Right lobe of liver (tissue), 6 donors: ENCODE measurements at places on chromosomes 12 and 14.

DNA sequence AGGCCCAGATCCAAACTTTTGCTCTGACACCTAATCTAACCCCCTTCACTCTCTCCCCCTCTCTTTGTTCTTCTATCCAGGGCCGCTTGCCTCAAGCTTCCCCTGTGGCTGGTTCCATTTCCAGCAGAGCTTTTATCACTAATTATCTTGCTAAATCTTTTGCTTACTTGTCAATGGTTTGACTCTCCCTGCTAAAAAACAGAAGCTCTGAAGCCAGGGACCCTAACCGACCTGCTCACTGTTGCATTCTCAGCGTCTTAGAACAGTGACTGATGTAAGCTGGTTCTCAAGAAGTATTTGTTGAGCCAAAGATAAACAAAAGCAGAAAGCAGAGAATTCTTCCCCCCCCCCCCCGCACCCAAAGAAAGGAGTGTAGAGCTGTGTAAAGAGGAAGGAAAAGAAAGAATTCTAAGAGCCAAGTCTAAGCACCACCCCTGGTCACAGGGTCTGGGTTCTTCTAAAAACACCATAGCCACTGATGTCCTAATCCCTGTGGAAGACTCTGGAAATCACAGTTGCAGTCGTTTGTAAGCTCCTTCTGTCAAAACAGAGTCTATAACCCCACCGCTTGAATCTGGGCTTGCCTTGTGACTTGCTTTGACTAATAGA lies 385.8 kb downstream of the MED13L start:
- no peaks in the 10 kb centered on the region for H3K27me3 ChIP-seq
- H3K27ac ChIP-seq, result no peak overlapping the region
- no peak overlapping the region for H3K4me3 ChIP-seq
- H3K36me3 ChIP-seq, result no peaks in the 10 kb centered on the region
- no peak for DNase-seq

DNA sequence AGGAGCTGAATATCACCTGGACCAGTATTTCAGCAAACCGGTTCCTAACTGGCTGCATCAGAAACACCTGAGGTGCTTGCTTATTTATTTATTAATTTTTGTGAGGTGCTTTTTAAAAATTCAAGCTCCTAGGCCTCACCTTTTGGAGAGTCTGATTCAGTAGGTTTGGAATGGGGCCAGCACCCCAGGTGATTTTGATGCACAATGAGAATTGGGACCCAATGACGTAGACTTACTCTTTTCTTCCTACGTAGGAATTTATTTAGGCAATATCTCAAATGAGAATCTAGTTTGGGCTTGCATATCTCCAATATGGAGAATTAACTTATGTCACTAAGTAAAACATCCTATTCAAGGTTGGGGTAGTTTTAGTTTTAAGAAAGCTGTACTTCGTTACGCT lies 7.3 kb downstream of the YEATS4 start:
- no peak for DNase-seq
- no peak overlapping the region for H3K4me3 ChIP-seq
- H3K27ac ChIP-seq, result no peak overlapping the region
- H3K27me3 ChIP-seq, result no peaks in the 10 kb centered on the region

DNA sequence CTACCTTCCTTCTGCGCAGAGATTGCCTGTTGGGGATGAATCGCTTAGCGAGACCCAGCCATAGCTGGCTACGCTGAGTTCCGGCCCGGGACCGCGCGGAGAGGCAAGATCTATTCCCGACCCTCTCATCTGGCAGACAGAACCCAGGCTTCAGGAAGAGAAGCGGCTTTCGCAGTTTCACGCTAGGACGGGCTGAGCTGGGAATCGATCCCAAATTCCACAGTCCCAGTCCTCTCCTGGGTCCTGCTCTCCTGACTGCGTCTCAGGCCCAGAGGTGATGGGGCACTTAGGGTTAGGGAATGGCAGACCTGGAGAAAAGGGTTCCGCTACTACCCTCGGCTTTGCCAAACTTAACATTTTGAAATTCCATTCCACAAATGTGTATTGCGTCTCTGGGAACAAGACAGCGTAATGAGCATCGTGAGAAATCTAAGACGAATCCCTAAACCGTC lies 2.8 kb downstream of the PTPN21 start:
- H3K27me3 ChIP-seq, result no peaks in the 10 kb centered on the region
- DNase-seq, result peak; percentile 51
- H3K4me1 ChIP-seq, result peaks cover 25% of the 10 kb centered on the region
- H3K4me3 ChIP-seq, result peak overlapping the region; percentile 52
- peak overlapping the region; percentile 32 for H3K27ac ChIP-seq

- no peaks in the 10 kb centered on the region for H3K36me3 ChIP-seq
- no peak overlapping the region for H3K27ac ChIP-seq
- H3K4me1 ChIP-seq, result no peaks in the 10 kb centered on the region
- H3K27me3 ChIP-seq, result no peaks in the 10 kb centered on the region
- H3K4me3 ChIP-seq, result no peak overlapping the region
- DNase-seq, result no peak
Observed at GRCh38 chr12:42677461-42677860, 87.9 kb upstream of the PRICKLE1 start.

DNA sequence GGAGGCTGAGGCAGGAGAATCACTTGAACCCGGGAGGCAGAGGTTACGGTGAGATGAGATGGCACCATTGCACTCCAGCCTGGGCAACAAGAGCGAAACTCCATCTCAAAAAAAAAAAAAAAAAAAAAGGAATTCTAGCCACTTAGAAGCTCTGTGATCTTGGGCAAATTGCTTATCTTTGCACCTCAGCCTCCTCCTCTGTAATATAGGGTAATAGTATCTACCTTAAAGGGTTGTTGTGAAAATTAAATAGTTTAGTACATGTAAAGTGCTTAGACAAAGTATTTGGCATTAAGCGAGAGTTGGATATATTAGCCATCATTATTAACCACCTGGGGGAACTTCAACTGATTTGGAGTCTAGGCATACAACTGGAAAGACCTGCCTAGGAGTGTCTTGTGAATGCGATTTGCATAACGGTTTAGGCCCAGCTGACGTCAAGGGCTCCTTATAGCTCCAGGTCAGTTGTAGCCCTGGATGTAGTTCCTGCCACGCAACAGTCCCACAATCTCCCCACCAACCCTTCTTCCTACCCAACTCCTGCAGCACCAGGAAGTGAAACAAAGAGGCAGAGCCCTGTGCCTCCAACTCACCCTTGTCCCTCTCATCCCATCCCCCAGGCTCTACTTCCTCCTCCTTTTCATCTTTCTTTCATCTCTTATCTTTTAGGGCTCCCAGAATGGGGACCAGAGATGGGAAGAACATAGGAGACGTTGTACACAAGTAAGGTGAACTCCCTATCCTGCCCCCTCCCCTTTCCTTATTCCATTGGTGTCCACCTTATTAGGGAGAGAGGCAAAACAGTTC lies 2.1 kb upstream of the IL23A start:
- H3K4me1 ChIP-seq, result no peaks in the 10 kb centered on the region
- H3K27me3 ChIP-seq, result no peaks in the 10 kb centered on the region
- no peak overlapping the region for H3K27ac ChIP-seq

GRCh38 chr12:6324936-6325750 lies 14.7 kb downstream of the PLEKHG6 start:
- DNase-seq, result no peak
- peaks cover 15% of the 10 kb centered on the region for H3K36me3 ChIP-seq
- no peak overlapping the region for H3K27ac ChIP-seq
- no peaks in the 10 kb centered on the region for H3K27me3 ChIP-seq
- peaks cover 8% of the 10 kb centered on the region for H3K4me1 ChIP-seq
- no peak overlapping the region for H3K4me3 ChIP-seq

DNA sequence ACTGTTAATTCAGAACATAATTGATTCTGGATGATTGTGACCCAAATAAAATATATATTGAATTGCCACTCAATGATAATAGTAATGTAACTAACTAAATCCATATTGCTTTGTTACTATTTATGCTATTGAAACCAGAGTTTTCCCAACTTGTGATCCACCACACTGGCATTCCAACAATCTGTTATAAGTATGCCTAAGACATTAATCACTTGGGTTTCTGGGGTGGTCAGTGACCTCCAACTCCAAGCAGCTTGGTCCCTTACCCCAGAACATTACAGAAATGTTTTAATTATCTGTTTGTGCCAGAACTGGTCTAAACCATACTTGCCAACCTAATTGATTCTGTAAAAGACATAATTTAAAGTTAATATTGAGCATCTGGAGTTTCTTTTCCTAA lies 14.6 kb downstream of the CAPS2 start:
- no peaks in the 10 kb centered on the region for H3K4me1 ChIP-seq
- no peaks in the 10 kb centered on the region for H3K36me3 ChIP-seq
- H3K27me3 ChIP-seq, result no peaks in the 10 kb centered on the region
- H3K4me3 ChIP-seq, result no peak overlapping the region

DNA sequence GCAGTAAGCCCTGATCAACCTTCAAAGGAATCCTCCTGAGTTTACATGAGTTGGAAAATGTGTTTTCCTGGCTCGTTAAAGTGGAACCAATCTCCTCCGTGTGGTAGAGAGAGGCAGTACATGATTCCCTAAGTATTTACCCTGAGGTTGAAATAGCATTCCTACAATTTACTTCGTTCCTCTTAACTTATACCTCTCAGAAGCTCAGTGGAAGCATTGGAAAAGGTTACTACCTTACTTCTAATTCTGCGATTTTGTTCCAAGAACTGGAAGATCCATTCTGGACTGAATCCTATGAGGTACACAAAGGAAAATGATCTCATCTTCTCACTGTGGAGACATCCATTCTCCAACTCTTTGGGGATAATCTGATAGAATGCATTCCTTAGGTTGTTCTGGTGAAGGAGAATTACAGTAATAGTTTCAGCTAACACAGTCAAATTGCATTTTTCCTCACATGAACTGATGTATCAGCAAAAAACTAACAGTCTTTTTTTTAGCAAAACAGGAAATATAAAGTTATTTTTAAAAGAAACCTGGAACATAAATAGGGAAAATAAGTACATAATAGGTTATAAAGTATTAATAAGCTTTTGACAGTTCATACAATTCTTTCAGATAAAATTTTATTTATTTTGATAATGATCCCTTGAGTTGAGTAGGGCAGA lies 475.6 kb downstream of the PDZRN4 start:
- no peaks in the 10 kb centered on the region for H3K4me1 ChIP-seq
- no peaks in the 10 kb centered on the region for H3K36me3 ChIP-seq
- H3K27me3 ChIP-seq, result no peaks in the 10 kb centered on the region
- no peak overlapping the region for H3K27ac ChIP-seq
- H3K4me3 ChIP-seq, result no peak overlapping the region

- H3K4me1 ChIP-seq, result no peaks in the 10 kb centered on the region
- H3K36me3 ChIP-seq, result no peaks in the 10 kb centered on the region
- no peak for DNase-seq
- H3K4me3 ChIP-seq, result no peak overlapping the region
- H3K27ac ChIP-seq, result no peak overlapping the region
Observed at GRCh38 chr12:128613837-128614590, 209.7 kb downstream of the SLC15A4 start.

- no peak for DNase-seq
- H3K4me3 ChIP-seq, result no peak overlapping the region
- no peaks in the 10 kb centered on the region for H3K36me3 ChIP-seq
- H3K27ac ChIP-seq, result no peak overlapping the region
- no peaks in the 10 kb centered on the region for H3K27me3 ChIP-seq
- H3K4me1 ChIP-seq, result no peaks in the 10 kb centered on the region
Observed at GRCh38 chr12:65891987-65892481, 67.8 kb downstream of the HMGA2 start.

DNA sequence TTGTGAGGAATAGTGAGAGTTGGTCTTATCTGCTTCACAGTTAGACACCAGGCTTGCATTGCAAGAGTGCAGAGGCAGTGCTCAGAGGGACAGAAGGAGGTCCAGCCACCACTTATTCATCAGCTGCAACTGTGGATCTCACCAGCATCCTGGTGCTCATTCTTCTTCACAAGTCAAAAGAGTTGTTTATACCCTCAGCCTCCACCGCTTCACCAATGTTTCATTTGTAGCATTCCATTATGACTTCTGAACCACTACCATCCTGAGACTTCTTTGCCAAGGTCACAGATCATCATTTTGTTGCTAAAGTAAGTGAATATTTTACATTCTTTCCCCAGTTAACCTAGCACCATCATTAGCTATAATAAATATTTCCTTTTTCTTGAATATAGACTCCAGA lies 230.5 kb upstream of the KITLG start:
- H3K4me3 ChIP-seq, result no peak overlapping the region
- DNase-seq, result no peak
- H3K36me3 ChIP-seq, result no peaks in the 10 kb centered on the region
- no peaks in the 10 kb centered on the region for H3K27me3 ChIP-seq
- H3K4me1 ChIP-seq, result no peaks in the 10 kb centered on the region

DNA sequence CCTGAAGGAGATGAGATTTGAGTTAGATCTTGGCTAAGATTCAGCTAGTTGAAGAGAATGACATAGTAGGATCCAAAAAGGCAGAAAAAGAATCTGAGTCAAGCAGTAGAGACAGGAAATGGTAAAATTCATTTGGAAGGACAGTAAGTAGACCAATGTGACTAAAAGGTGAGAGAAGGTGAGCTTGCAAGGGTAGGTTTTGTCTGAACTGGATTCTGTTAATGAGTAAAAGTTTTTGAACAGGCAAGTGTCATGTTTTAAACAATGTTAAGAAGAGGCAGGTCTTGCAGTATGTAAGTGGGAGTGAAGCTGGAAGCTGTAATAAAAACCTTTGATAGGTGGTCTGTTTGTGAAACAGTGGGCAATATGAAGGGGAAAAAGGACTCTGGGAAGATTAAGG lies 58.6 kb downstream of the ACSS3 start:
- H3K36me3 ChIP-seq, result no peaks in the 10 kb centered on the region
- DNase-seq, result no peak
- no peak overlapping the region for H3K4me3 ChIP-seq
- no peak overlapping the region for H3K27ac ChIP-seq
- H3K4me1 ChIP-seq, result peaks cover 8% of the 10 kb centered on the region

- H3K27me3 ChIP-seq, result no peaks in the 10 kb centered on the region
- no peak overlapping the region for H3K27ac ChIP-seq
- no peak for DNase-seq
- H3K36me3 ChIP-seq, result no peaks in the 10 kb centered on the region
- H3K4me1 ChIP-seq, result no peaks in the 10 kb centered on the region
Observed at GRCh38 chr12:69272511-69272910, 33.1 kb downstream of the CPSF6 start.

GRCh38 chr12:22380031-22380430 lies 45.5 kb upstream of the ST8SIA1 start:
- no peak overlapping the region for H3K4me3 ChIP-seq
- no peaks in the 10 kb centered on the region for H3K4me1 ChIP-seq
- H3K27ac ChIP-seq, result no peak overlapping the region
- H3K27me3 ChIP-seq, result no peaks in the 10 kb centered on the region
- DNase-seq, result no peak
- H3K36me3 ChIP-seq, result no peaks in the 10 kb centered on the region
